ENCODE measurements at places on chromosomes 4 and X.
A peak's percentile ranks its signal among the peaks of the same experiment; 100 is the strongest.

DNA sequence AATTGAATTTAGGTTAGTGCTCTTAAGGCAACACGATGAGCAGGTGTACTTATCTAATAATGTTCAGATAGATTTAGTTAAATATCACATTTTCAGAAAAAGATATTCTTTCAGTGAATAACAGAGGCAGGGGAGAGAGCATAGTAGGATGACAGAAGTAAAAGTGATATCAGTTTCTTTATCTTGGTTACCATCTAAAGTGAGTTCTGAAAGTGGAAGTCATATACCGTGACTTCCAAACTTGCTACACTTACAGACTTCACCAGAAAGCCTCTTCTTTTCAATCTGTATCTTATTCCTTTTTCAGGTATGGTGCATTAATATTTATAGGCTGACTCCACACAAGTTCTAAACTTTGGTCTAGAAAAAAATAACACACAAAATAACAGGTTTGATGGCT, 124.9 kb downstream of the POU4F2 start:
- DNase-seq, result no peak

GRCh38 chr4:20565075-20565721, 135.1 kb upstream of the PACRGL start:
- no peak for DNase-seq

GRCh38 chr4:173403051-173403450, 4.1 kb upstream of the SCRG1 start:
- no peak for DNase-seq

GRCh38 chr4:109631532-109632108, 71.6 kb downstream of the MCUB start:
- DNase-seq, result no peak

GRCh38 chrX:107551546-107551945, 76.8 kb upstream of the PRPS1 start:
- DNase-seq, result no peak

GRCh38 chr4:149972407-149972806, 105.8 kb upstream of the DCLK2 start:
- DNase-seq, result no peak

GRCh38 chrX:69493193-69493592, 10.9 kb upstream of the NALF2 start:
- no peak for DNase-seq

GRCh38 chr4:37533286-37534033, 152.7 kb downstream of the RELL1 start:
- no peak for DNase-seq

DNA sequence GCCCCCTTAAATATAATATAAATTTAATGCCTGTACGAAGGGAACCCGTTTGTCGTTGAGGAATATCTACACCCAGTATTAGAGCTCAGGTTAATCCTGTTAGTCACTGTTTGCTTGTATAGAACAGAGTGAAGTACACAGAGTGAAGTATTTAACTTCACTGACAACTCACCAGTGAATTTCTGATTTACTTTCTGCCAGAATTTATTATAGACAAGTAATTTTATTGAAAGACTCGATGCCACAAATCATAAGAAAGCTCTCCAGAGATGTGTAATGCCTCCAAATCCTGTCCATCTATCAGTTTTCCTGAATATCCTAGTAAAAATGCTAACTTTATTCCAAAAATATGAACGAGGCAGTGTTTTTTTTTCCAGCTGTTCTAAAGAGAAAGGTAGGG, 1.6 kb downstream of the GAB1 start:
- DNase-seq, result no peak

GRCh38 chrX:32867781-32868523, 343.4 kb downstream of the DMD start:
- no peak for DNase-seq

DNA sequence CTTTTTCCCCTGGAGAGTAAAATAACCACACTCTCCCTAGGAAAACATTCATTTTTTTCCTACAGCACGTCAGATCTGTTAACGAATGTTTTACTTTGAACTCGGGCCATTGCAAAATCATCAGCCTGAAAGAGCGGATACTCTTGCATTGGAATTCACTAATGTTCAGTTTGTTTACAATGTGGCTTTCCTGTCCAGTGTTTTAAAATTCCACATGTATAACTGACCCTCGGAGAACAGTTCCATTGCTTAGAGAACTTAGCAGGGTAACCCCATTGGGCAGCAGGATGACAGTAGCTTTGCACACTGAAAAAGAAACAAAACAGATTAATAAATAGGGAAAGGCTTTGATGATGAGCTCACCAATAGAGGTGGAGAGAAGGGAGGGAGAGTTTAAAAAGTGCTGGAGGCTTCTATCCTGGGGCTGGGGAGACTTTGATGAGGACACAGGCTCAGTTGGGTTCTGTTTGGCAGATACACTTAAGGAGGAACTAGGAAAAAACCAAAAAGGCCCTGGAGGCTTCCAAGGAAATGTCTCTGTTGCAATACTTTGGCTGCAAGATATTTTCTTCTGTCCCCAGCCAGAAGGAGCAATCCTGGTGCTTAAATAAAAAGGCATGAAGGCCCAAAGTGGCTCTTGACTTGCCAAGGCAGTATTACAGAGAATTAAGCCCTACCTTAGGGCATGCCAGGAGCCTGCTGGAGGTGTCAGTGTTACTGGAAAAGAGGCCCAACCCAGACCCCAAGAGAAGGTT, 143.1 kb downstream of the ARSF start:
- DNase-seq, result no peak

DNA sequence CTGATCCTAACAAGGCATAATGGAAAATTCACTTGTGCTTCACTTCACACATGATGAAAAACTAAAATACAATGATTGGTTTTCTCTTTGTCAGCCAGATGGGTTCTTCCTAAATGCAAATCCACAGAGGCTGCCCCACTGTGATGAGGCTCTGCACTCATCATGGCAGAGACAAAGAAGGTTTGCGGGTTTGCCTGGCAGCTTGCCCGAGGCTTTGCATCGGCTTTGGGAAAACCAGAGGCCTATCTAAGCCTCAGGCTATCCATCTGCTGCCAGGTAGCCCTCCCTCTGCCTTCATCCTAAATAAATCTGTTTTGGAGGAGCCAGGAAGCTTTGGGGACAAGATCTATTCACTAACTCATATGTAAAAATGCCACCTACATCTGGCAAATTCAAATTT, 244.2 kb downstream of the PACRGL start:
- no peak for DNase-seq

DNA sequence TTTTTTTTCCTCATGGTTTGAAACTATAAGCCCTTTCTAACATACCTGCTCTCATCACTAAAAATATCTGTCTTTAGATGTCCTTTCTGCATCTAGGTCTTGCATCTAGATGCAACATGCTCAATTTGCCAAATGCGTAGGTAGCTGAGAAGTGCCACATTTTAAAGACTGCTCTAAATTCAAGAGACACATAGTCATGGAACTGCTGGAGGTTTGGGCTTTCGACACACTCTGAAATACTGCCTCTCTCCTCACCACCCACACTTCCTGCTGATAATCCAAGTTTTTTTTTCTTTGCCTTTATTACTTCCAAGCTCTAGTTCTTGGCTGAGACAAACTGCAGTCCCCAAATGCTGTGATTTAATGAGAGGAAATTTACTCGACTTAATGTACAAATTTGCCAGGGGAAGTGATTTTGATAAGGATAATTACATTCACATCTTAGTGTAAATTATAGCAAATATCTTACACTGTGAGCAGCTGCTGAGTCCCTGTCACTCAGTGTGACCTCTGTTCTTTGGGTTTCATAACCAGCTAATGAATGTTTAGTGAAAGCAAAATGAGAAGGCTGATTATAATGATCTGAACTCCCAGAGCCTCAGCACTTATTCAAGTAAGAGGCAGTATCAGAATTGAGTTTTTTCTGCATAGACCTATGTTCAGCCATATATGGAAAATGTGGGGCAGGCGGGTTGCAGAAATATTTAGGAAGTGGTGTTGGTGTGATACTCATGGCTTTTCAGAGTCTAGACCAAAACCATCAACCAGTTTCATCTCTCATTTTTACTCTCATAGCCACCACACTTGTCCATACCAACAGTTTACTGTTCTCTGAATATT, 31.3 kb downstream of the DRD5 start:
- no peak for DNase-seq

DNA sequence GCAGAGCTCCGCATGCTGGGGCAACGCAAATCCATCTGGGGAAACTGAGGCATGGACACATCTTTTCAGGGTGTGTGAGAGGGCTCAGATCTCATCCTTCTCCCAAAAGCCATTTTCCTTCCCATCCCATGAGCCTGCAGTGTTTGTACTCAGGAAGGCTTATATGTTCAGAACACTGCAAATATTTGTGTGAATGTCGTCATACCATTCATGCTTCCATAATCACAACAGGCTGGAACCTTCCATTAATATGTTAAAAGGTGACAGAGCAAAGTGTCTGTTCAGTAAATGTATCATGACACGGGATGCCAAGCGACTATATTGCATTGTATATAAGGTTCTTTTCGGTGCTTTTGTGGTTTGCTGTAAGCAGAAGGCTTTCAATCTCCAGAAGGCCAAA, 8.5 kb downstream of the TRIML1 start:
- no peak for DNase-seq

DNA sequence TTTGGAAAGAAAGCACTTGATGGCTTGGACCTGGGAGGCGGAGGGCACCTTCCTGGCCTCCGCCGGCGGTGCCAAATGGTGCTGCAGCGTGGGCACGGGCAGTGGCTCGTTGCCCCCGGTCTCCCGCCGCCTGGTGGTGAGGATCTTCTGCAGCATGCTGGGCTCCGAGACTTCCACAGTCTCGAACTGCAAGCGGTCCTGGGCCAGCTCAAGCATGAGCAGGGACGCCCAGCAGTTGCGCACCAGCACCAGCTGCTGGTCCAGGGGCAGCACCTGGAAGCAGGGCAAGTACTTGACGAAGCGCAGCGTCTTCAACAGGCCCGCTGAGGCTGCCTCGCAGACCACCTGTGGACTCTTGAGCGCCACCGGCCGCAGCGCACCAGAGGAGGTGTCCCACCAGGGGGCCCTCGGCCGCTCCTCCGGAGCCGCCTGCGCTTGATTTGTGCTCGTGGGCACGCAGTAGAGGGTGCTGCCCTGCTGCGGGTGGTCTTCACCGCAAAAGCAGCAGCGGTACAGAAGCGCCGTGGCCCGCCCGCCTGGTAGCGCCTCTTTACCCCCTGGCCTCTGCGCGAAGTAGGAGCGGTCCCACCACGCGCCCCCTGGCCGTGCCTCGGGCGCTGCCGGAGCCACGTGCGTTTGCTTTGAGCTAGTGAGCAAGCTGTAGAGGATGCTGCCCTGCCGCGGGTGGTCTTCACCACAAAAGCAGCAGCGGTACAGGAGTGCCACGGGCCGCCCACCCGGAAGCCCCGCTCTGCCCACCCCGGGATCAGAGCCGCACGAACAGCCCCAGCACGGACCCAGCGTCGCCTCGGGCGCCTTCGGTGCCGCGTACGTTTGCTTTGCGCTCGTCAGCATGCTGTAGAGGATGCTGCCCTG, 689 bp downstream of the NR0B1 start:
- DNase-seq, result no peak

- DNase-seq, result peak; percentile 38
Observed at GRCh38 chrX:65696613-65697012, 29.2 kb downstream of the MSN start.

All from T-helper 2 cell (primary cell).